ENCODE measurements at places on chromosomes 3 and 15. TPM values are rescaled to one million over a fixed set of nuclear protein-coding genes. Genes with fewer than 3 reads are reported as not detected.

- no peaks in the 10 kb centered on the region for H3K36me3 ChIP-seq
- H3K4me3 ChIP-seq = no peak overlapping the region
- peaks cover 9% of the 10 kb centered on the region for H3K4me1 ChIP-seq
- H3K27me3 ChIP-seq = no peaks in the 10 kb centered on the region
- no peak overlapping the region for H3K27ac ChIP-seq
Measured at GRCh38 chr15:99324082-99324620, 72.9 kb downstream of the LRRC28 start.

GRCh38 chr3:161673866-161674265 is 177.3 kb downstream of the OTOL1 start:
- no peak for DNase-seq
- no peak overlapping the region for H3K4me3 ChIP-seq
- H3K27ac ChIP-seq = no peak overlapping the region
- no peaks in the 10 kb centered on the region for H3K4me1 ChIP-seq
- no peaks in the 10 kb centered on the region for H3K36me3 ChIP-seq
- no peaks in the 10 kb centered on the region for H3K27me3 ChIP-seq

The CELSR3 gene
- 16.0 TPM for total RNA-seq

GRCh38 chr3:140343211-140344081 is 334.4 kb upstream of the TRIM42 start:
- no peak overlapping the region for H3K27ac ChIP-seq
- H3K4me1 ChIP-seq = no peaks in the 10 kb centered on the region
- DNase-seq = no peak
- no peaks in the 10 kb centered on the region for H3K27me3 ChIP-seq
- no peak overlapping the region for H3K4me3 ChIP-seq

The FSIP1 gene
- 0.16 TPM for total RNA-seq

The ZNF860 gene
- total RNA-seq = 1.8 TPM

DNA sequence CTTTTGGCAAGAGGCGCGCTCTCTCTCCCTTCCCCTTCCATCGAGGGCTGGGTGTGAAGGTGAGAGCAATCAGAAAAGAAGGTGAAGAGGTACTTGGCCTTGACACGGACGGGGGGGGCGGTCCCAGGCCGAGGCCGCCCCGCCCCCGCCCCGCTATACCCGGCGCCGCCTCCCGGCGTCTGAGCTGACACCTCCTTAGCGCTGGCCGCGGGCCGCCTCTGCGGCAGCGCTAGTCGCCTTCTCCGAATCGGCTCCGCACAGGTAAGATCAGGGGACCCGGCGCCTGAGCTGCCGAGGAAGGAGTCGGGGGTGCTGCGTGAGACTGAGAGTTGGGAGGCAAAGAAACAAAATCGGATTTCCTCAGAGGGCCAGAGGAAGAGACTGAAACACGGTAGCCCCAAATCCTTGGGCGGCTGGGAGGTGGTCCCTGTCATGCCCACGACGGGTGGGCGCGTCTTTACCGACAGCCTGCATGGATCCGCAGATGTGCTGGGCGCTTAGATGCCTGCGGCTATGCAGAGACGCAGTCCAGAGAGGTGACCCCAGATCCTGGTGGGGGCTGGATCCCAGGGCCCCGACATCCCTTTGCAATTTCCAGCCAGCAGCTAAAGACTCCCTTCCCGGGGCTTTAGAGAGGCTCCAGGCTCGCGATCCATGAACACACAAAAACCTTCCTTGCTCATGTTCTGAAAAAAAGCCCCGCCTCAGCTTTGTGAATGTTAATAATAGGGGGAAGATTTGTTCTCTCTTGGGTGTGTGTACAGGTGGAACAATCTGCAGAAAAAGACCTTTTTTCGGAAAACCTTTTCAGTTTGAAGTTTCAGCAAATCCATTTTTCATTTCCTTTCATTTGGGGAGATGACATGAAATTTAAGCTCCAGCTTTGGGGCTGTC is at the start of gene ENTPD3:
ENTPD3 (plus strand) TSS at position 184 of the 894 bp plus-strand sequence. CDS start 874 bp downstream, outside the sequence.
- no peak for DNase-seq
- H3K4me1 ChIP-seq = peaks cover 11% of the 10 kb centered on the region
- peak within 1 kb of the TSS; percentile 57 for H3K4me3 ChIP-seq
- H3K27me3 ChIP-seq = peaks cover 25% of the 10 kb centered on the region
- no peak within 1 kb of the TSS for H3K27ac ChIP-seq

DNA sequence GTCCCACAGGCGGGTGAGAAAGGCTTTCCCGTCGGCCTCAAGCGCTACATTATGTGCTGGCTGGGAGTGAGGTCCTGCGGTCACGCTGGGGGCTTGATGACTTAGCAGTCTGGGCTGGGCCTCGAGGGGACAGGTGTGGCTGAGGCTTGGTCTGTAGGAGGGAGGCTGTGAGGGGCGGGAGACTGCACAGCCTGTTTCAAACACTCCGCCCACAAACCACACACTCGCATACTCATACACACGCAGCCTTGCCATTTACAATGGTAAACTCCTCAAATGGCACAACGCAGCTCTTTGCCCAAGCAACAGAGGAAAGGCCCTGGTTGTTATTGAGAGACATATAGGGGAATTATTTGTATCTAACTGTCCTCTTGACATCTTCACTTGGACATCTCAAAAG is 32.4 kb upstream of the RASGRF1 start:
- H3K27ac ChIP-seq = no peak overlapping the region
- no peak for DNase-seq

GRCh38 chr3:51422211-51422610 is 31.1 kb downstream of the RBM15B start:
- H3K4me3 ChIP-seq = no peak overlapping the region
- DNase-seq = no peak
- H3K4me1 ChIP-seq = no peaks in the 10 kb centered on the region
- H3K36me3 ChIP-seq = peaks cover 57% of the 10 kb centered on the region

- DNase-seq = peak; percentile 58
- no peaks in the 10 kb centered on the region for H3K27me3 ChIP-seq
- H3K4me3 ChIP-seq = peak within 1 kb of the TSS; percentile 91
- H3K36me3 ChIP-seq = peaks cover 34% of the 10 kb centered on the region
- peaks cover 60% of the 10 kb centered on the region for H3K4me1 ChIP-seq
Measured at GRCh38 chr3:141486746-141487520, at the start of gene RASA2. RASA2 (plus strand) TSS chr3:141487027; CDS start chr3:141487084, 57 bp downstream.

GRCh38 chr3:107328069-107328468 is 49.2 kb upstream of the CCDC54 start:
- H3K4me3 ChIP-seq = no peak overlapping the region
- DNase-seq = no peak
- H3K4me1 ChIP-seq = no peaks in the 10 kb centered on the region
- no peaks in the 10 kb centered on the region for H3K27me3 ChIP-seq

DNA sequence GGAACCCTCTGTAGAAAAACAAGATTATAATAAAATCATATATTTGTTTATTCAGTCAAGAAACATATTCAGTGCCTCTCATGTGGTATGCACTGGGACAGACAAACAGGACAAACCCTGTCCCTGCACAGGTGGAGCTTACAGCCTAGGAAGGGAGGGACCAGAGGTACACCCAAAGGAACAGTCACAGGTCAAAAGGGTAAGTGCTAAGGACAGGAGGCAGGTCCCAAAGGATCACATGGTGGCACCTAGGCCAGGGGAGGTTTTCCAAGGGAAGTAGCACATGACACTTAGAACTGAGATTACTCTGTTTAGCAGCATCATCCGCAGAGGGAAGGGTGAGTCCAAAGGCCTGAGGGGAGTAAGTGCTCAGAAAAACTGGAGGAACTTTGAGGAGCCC is 254.4 kb upstream of the ARRDC4 start:
- H3K4me3 ChIP-seq = no peak overlapping the region
- no peak for DNase-seq
- H3K27ac ChIP-seq = no peak overlapping the region
- no peaks in the 10 kb centered on the region for H3K4me1 ChIP-seq
- no peaks in the 10 kb centered on the region for H3K36me3 ChIP-seq

GRCh38 chr15:42137461-42138261 is 18.8 kb downstream of the PLA2G4F start:
- H3K4me3 ChIP-seq = no peak overlapping the region
- H3K27me3 ChIP-seq = peaks cover 4% of the 10 kb centered on the region
- no peaks in the 10 kb centered on the region for H3K4me1 ChIP-seq
- H3K36me3 ChIP-seq = no peaks in the 10 kb centered on the region
- no peak overlapping the region for H3K27ac ChIP-seq

- no peak for DNase-seq
- H3K4me1 ChIP-seq = peaks cover 38% of the 10 kb centered on the region
- no peak overlapping the region for H3K4me3 ChIP-seq
- no peak overlapping the region for H3K27ac ChIP-seq
- no peaks in the 10 kb centered on the region for H3K36me3 ChIP-seq
Measured at GRCh38 chr3:46087871-46088270, 60.6 kb upstream of the XCR1 start.

DNA sequence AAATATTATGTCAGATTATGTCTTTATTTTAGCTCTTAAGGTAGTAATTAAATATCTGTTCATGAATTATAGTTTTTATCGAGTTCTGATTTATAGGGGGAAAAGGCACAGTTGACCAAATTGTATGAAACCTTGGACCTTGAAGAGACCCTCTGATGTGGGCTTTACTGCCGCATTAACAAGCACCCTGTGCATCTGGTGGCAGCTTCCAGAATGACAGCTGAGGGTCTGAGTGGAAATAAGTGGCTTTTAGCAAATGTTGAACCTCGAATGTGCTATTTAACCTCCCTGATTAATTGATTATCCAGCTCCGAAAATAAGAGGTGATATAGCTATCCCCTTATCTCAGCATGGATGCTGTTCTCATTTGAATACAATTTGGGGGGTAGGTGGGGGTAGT is 87.0 kb downstream of the TMEM108 start:
- H3K27ac ChIP-seq = no peak overlapping the region
- no peaks in the 10 kb centered on the region for H3K4me1 ChIP-seq
- DNase-seq = no peak
- peaks cover 6% of the 10 kb centered on the region for H3K27me3 ChIP-seq
- H3K36me3 ChIP-seq = no peaks in the 10 kb centered on the region

GRCh38 chr3:136114421-136114820 is 81.7 kb downstream of the MSL2 start:
- no peak overlapping the region for H3K27ac ChIP-seq
- no peak for DNase-seq

The TBCCD1 gene
- total RNA-seq = 17.5 TPM

The SLC2A2 gene
- total RNA-seq = not detected

DNA sequence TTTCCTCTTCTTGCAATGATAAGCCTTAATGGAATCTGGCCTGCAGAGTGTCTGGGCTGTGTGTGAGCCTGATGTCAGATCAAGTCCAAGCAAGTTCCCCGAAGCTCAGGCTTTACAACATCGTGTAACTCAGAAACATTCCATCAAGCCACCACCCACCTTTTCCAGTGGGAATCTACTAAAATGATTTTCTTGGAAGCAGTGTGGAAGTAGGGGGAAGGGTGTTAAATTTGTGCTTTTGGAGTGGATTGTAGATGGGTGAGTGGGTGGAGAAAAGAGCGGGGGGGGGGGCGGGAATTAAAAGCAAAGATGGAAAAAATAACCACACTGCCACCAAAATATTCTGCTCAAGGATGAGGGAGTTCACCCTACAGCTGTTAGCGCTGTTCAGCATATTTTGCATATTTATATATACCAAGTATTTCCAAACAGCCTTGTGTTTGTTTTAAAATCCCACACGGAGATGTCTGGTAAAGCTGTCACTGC is 53.6 kb downstream of the VGLL3 start:
- H3K27me3 ChIP-seq = no peaks in the 10 kb centered on the region
- no peaks in the 10 kb centered on the region for H3K4me1 ChIP-seq
- H3K36me3 ChIP-seq = no peaks in the 10 kb centered on the region
- no peak overlapping the region for H3K27ac ChIP-seq
- DNase-seq = no peak

The SPTBN5 gene
- total RNA-seq = 0.90 TPM

- H3K4me3 ChIP-seq = no peak overlapping the region
- DNase-seq = no peak
- H3K36me3 ChIP-seq = no peaks in the 10 kb centered on the region
- no peaks in the 10 kb centered on the region for H3K4me1 ChIP-seq
Measured at GRCh38 chr3:35537265-35537664, 102.1 kb upstream of the ARPP21 start.

- H3K4me3 ChIP-seq = no peak overlapping the region
- no peak overlapping the region for H3K27ac ChIP-seq
- peaks cover 25% of the 10 kb centered on the region for H3K27me3 ChIP-seq
- no peaks in the 10 kb centered on the region for H3K36me3 ChIP-seq
Measured at GRCh38 chr3:132341746-132342145, 24.5 kb downstream of the ACP3 start.

DNA sequence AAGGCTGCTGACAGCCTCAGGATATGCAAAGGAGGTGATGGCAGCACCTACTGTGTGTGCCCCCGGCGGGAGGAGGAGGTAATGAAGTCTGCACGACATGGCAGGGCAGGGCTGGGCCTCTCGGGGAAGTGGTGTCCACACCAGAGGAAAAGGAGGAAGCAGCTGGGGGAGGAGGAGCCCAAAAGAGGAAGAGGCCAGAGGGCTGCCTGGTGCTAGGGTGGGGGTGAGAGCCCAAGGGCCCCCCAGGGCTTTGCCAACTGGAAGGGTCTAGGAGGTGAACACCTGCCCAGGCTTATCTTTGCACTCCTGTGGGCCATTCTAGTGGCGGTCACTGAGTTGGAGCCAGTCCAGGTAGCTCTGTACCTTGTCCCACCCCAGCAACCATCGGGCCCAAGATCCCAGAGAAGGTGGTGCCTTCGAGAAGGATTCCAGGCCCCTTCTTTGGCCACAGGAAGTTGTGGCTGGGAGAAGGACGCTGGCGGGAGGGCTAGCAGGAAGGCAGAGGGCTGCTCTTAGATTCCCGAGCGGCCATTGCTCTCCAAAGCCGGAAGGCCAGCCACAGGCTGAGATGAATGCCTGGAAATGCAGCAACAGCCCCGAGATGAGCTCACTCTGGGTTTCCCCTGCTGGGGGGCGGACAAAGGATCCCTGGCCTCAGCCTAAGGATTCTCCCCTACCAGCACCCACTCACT is 7.0 kb downstream of the GNAI2 start:
- H3K4me1 ChIP-seq = peaks cover 74% of the 10 kb centered on the region
- H3K36me3 ChIP-seq = peaks cover 43% of the 10 kb centered on the region
- peak overlapping the region; percentile 95 for H3K27ac ChIP-seq
- H3K4me3 ChIP-seq = peak overlapping the region; percentile 69
- DNase-seq = no peak

DNA sequence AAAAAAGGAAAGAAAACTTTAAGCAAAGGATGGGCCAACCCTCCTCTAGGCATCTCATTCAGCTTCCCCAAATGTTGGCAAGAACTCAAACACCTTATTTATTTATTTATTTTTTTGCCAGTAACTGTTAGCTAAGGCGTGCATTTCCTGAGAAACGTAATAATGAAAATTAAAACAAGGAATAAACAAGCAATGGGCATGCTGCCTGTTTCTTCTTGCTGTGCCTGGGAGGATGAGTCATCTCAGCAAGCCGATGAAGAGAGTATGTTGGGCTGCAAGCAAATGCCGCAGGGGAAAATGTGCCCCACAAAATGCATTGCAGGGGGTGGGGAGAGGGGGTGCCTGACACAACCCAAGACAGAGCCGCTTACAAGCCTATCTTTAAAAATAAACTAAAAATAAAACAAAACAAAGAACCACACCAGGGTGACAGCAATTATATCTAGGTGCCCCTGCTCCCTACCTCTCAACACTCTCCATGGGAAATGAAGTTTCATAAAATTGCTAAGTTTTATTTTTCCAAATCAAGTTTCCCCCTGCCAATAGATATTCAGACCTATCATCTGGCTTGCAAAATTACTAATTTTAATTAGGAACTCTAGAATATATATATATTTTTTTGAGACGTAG is 40.3 kb downstream of the EIF4E3 start:
- no peak overlapping the region for H3K4me3 ChIP-seq
- no peak overlapping the region for H3K27ac ChIP-seq
- no peaks in the 10 kb centered on the region for H3K27me3 ChIP-seq
- peaks cover 58% of the 10 kb centered on the region for H3K36me3 ChIP-seq
- no peak for DNase-seq

The STRIT1 gene
- not detected for total RNA-seq

GRCh38 chr3:152269056-152269830 is 514 bp downstream of the MBNL1 start:
- peak overlapping the region; percentile 89 for H3K27ac ChIP-seq
- peak overlapping the region; percentile 94 for H3K4me3 ChIP-seq
- DNase-seq = no peak
- peaks cover 32% of the 10 kb centered on the region for H3K36me3 ChIP-seq

The GALNT15 gene
- total RNA-seq = not detected
